ENCODE measurements at places on chromosomes 12 and 14. TPM values are rescaled to one million over a fixed set of nuclear protein-coding genes. Genes with fewer than 3 reads are reported as not detected.

The KERA gene
- total RNA-seq = not detected

The SPTB gene
- total RNA-seq = 102 TPM

The RPGRIP1 gene
- not detected for total RNA-seq

The MORN3 gene
- total RNA-seq = not detected

DNA sequence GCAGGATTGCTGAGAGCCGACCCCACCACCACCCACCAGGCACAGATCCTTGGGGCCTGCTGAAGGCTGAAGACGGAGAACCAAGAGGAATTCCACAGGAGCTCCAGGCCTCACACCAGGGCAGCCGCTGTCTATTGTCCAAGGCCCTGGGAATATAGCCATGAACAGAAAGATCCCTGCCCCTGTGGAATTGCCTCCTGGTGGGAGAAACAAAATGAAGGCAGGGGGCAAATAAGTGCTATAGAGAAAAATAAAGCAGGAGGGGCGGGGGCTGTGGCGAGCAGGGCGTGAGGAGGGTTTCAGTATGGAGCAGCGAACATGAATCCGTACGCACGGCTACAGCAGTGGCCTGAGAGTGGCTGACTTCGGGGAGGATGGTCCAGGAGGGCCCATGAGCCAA, 96.1 kb downstream of the EML1 start:
- no peak for DNase-seq

DNA sequence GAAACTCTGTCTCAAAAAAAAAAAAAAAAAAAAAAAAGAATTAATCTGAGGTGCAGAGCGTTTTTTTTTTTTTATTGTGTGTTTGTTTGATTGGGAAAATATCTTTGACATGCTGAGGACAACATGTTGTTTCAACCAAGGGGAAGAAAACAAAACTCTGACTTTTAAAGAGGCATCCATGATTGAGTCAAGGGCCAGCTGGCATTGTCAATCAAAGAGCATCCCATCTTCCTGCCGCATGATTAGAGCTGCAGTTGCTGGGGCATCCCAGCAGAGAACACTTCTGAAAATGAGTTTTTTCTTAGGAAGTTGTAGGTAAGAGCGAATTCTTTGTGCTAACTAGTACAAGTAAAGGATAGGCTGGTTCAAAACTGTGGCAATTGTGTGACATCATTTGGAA, 200.9 kb upstream of the DAAM1 start:
- no peak for DNase-seq

GRCh38 chr14:75333606-75334548, 55.2 kb downstream of the FOS start:
- DNase-seq = peak; percentile 69
